ENCODE measurements at places on chromosomes 2 and 18.

GRCh38 chr18:286515-287310 lies 18.9 kb upstream of the THOC1 start:
- no peak for DNase-seq

DNA sequence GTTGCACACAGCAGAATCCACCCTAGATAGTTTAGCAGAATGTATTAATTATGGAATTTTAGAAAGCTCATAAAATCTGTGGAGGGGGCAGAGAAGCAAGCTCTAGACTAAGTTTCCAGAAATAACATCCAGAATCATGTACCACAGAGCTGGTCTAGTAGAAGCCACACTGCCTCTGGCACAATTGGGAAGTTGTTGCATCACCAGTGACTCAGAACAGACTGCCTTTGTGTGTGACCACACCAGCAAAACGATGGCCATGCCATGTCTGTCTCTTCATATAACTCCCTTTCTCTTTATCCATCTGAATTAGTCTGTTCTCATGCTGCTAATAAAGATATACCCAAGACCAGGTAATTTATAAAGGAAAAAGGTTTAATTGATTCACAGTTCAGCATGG lies 158.9 kb downstream of the CCDC148 start:
- no peak for DNase-seq

DNA sequence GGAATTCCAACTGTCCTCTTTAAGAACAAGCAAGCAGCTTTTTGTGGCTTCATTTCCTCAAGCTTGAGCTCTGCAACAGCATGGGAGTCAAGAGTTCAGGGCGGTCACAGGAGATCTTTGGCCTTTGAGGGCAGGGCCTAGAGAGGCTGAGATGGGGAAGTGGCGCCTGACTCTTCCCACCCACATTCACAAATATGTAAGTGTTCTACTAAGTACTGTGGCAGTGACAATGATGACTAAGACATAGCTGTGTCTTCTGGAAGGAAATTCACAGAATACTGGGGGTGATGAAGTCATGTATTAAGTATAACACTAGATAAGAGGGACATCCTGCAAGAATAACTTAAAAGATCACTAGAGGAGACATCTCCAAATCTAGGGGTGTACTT lies 15.0 kb downstream of the RND3 start:
- DNase-seq: no peak

- DNase-seq: no peak
Measured at GRCh38 chr2:60947056-60947455, 65.7 kb downstream of the REL start.

DNA sequence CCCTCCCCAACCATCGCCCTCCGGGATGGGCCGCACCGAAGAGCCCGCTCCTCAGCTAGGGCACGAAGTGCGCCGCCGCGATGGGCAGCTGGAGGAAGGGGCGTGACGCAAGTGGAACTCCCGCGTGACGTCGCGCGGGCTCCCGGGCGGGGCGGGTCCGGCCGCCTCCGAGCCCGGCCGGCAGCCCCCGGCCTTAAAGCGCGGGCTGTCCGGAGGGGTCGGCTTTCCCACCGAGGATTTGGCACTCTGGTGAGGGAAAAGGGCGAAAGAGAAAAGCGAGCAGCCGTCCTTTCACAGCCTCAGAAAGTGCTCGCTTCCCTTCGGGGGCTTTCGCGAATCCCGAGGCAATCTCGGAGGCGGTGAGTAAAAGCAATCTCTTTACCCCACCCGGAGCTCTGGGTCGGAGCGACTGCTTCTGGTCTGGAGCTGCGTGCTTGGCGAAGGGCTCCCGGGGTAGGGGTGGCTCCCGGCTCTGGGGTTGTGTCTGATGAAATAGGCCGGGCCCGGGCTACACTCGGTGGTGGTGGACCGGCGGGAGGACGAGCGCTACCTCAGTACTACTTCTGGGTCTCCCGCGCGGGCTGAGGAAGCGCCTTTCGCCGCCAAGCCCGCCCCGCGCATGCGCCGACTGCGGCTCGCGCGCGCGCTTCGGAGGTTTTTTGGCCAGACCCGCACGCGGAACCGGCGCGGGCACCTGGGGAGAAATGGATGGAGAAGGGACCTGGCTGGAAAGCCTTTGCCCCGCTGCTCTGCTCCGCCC lies at the start of gene RBBP8:
Gene RBBP8 (plus strand): TSS at position 123 of the 760 bp plus-strand sequence. CDS start 3,524 bp downstream, outside the sequence.
- peak; percentile 80 for DNase-seq

GRCh38 chr2:120428748-120429147 lies 82.8 kb downstream of the INHBB start:
- DNase-seq: no peak

- DNase-seq: no peak
Measured at GRCh38 chr2:49978341-49978740, 824.0 kb upstream of the FSHR start.

DNA sequence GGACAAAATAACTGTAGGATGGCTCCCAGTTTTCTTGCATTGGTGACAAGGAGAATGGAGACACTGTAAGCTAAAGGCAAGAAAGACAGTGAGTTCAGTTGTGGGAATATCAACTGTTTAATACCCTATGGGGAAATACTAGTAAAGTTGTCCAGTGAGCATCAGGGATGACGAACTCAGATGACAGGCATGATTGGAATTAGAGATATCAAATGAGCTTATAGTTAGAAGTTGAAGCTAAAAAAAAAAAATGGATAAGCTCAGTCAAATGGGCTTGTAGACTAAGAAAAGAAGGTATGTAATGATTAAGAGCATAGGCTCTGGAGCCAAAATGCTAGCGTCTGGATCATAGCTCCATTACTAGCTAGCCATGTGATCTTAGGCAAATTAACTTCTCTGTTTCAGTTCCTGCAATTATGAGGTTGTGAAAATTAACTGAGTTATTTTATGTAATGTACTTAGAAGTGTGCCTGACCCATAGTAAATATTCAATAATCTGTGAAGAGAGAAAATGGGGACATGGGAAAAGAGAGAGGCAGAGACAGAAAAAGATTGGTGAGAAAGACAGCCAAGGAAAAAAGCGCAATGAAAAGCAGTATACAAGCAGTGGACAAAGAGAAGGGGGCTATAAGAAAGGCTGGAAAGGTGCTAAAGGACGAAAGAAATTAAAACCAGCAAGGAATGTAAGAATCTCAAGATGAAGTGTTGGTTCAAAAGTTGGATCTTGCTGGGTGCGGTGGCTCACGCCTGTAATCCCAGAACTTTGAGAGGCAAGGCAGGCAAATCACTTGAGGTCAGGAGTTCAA lies 95.7 kb upstream of the SLC39A10 start:
- no peak for DNase-seq

DNA sequence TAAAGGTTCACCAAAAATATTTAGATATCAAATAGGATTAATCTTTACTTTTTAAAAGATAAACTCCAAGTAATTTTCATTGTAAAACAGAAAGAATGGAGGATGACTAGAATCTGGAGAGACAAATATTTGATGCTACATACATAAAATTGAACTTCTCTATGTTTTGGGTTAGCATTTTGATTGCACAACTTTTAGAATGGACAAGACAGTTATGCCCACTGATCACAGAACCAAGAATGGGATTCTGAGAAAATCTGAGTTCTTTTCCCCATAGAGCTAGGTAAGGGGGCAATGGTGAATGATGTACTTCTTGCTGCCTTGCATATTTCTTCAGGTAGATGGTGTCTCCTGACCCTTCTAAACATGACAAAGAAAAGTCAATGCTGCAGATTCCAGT lies 191.2 kb upstream of the ZEB2 start:
- no peak for DNase-seq

- DNase-seq: no peak
Measured at GRCh38 chr2:112110966-112111365, 27.2 kb upstream of the FBLN7 start.

DNA sequence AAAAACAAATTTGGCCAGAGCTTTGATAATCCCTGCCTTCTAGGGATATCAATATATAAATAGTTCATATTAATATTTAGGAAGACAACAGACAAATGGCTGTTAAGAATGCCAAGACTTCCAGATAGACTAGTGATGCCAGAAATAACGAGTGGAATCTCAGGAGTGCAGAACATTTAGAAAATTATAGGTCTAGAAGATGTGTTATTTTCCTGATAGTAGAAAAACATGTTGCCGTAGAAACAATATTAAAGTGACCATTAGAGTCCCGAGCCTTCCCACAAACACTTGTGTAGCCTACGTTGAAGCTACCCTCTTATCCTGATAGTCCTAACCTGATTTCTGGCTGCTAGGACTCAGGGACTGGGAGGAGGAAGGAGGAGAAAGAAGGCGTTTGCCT lies 54.3 kb upstream of the ITGA6 start:
- no peak for DNase-seq

DNA sequence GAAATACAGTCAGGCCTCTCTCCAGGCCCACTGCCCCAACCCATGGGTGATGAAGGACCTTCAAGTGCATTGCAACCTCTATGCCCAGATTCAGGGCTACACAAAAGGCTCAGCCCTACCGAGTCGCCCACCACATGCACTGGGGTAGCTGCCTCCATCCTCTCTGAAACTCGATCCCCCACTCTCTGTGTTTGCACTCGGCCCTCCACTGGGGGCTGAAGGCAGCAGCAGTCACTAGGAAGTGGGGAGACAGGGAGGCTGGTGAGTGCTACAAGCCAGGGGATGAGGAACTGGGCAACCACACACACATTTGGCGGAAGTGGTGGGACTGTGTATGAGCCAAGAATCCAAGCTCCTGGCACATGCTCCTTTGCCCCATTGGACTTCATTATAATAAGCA lies 94.6 kb downstream of the CERS6 start:
- no peak for DNase-seq

- no peak for DNase-seq
Measured at GRCh38 chr18:58322464-58322863, 278.4 kb downstream of the NEDD4L start.

GRCh38 chr2:121483846-121484245 lies 46.8 kb upstream of the RNU4ATAC start:
- DNase-seq: no peak

- DNase-seq: no peak
Measured at GRCh38 chr2:167355821-167356220, 467.5 kb downstream of the XIRP2 start.

DNA sequence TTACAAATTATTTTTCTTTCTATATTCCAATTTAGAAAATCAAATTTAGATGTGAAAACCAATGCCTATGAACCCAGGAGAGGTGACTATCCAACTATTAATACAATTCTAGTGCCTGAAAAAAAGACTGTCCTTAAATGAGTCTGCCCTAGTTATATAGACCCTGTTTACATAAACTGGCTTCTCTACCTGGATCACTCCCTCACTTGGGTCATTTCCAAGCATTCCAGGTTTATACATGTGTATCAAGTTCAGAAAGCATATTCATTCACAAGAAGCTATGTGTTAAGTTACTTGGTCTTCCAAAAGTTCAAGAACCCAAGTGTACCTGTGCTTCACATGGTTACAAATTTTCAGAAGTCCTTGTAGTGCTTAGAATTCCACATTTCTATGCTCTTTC lies 8.3 kb downstream of the ZNF385B start:
- DNase-seq: no peak

- no peak for DNase-seq
Measured at GRCh38 chr18:41767960-41768359, 187.1 kb upstream of the PIK3C3 start.

DNA sequence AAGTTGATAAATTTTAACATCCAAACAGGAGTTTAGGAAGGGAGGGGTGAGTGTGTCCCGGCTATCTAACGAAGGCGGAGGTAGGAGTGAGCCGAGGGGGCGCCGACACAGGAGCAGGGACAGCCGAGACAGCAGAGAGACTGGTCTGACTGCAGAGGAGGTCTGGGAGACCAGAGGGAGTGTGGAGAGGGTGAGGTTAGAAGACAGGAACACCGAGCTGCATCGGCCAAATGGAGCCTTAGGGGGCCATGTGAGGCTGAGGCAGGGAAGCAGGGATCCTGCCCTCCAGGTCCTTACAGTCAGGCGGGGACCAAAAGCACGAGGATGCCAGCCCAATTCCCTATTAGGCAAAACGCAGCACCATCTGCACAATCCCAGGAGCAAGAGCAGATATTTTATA lies 67.0 kb downstream of the SFXN5 start:
- DNase-seq: no peak

- no peak for DNase-seq
Measured at GRCh38 chr2:36406296-36406695, 50.7 kb downstream of the CRIM1 start.

DNA sequence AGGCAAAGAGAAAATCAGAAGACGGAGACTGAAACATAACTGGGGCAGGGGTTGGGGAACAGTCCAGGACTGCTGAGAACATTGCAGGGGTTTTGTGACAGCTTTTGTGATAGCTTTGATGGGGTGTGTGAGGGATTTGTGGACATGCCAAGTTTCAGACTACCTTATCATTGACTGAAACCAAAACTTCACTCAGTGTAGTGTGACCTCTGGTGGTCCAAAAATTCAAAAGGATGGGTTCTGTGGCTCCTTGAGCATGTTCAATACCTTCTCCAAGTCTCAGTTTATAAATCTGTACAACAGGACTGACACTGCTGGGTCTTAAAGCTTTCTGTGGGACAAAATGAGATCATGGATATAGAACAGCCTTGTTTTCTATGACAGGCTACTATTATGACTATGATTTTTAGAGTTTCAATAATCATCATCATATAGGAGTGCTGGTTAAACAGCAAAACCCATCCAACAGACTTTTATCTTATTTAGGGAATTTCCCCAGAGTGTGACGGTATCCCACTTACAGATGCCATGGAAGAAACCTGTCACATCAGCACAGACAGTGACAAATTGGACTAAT lies 259.2 kb upstream of the SLC14A2 start:
- DNase-seq: no peak

GRCh38 chr2:208265371-208265800 lies 669 bp upstream of the PIKFYVE start:
- DNase-seq: no peak

GRCh38 chr18:77207540-77207939 lies 42.1 kb upstream of the GALR1 start:
- no peak for DNase-seq

DNA sequence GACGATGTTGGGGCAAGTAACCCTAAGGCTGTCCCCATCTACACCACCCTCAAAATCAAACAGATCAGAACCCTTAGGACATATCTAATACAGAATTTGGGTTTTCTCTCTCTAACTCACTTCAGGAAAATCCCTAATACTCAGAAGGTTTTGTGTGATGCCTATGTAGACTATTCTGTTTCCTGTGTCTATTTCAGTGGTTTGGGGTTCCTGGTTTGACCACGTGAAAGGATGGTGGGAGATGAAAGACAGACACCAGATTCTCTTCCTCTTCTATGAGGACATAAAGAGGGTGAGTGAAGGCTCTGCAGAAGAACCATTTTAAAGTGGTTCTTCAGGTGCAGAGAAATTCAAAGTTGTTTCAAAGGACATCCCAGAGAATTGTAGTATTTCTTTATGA lies 16.3 kb downstream of the SULT1C2 start:
- DNase-seq: no peak

GRCh38 chr2:157345647-157346389 lies 20.2 kb upstream of the ERMN start:
- no peak for DNase-seq

GRCh38 chr18:26424428-26425147 lies 123.8 kb downstream of the KCTD1 start:
- DNase-seq: no peak

GRCh38 chr2:64581777-64582539 lies 57.8 kb downstream of the AFTPH start:
- no peak for DNase-seq

DNA sequence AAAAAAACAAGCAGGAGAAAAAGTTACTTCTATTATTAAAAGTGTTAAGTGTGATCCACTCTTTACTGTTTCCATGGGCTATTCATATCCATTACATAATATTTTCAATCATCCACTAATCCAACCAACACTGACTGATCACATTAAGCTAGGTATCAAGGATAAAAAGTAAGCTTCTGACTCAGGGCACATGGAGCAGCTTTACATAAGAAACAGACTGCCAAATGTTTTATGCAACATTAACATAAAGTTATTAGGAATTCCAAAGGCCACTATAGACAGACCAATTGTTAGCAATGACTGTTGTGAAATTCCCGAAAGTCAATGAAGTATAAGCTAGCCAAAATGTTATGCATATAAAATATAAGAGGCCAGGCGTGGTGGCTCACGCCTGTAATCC lies 277.6 kb downstream of the ZEB2 start:
- no peak for DNase-seq
